Activated CD8-positive, alpha-beta memory T cell treated with anti-CD3 and anti-CD28 coated beads, Interleukin-2, amount 50 U/mL, for 4 hours (primary cell): ENCODE measurements at places on chromosomes 7 and 10.

DNA sequence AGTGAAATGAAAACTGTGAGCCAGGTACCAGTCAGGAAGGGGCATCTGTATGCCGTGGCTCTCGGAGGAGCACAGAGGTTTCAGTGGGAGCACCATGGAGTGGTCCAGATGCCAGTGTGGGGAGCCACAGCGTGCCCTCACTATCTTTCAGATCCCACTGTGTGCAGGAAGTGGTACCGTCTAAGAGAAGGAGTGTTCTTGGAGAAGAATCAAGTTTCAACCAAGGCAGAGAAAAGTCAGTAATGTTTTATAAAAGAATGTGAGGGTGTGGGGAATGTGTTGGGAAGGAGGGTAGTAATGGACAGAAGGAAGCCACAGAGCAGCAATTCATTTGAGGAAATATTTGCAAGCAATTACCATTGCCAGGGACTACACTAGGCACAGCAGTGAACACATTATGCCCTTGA lies 35.6 kb downstream of the PRKAR2B start:
- no peak for DNase-seq

- no peak for DNase-seq
Observed at GRCh38 chr7:158491094-158491493, 96.5 kb downstream of the PTPRN2 start.

DNA sequence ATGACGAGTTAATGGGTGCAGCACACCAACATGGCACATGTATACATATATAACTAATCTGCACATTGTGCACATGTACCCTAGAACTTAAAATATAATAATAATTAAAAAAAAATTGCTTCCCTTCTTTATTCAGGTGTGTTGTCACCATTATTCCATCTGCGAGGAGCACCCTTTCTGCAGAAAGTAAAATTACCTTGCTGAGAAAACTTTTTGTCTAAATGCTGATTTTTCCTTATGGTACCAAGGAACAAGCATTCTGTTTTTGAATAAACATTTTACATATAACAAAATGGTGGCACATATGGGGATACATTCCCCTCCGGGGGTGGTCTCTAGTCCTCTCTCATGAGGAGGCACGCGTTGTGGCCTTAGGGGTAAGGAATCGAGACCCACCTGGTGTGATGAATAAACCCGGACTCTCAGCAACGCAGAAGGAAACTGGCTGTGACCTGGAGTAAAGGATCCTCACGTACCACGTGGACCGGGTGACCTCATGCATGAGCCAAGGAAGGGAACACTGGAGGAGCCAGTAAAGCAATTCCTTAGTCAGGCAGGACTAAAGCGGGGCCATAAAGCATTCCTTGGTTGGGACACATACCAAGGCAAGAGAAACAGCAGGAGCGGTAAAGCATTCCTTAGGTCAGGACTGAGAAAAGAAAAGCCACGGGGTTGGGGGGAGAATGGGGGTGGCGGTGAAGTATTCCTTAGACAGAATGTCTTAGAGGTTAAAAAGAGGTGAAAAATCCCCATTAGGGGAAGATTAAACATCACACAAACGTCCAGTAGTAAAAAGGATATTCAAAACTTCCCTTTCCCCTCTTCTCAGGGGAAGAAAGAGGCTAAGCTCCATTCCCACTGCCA lies 20.8 kb upstream of the OPTN start:
- DNase-seq: no peak

DNA sequence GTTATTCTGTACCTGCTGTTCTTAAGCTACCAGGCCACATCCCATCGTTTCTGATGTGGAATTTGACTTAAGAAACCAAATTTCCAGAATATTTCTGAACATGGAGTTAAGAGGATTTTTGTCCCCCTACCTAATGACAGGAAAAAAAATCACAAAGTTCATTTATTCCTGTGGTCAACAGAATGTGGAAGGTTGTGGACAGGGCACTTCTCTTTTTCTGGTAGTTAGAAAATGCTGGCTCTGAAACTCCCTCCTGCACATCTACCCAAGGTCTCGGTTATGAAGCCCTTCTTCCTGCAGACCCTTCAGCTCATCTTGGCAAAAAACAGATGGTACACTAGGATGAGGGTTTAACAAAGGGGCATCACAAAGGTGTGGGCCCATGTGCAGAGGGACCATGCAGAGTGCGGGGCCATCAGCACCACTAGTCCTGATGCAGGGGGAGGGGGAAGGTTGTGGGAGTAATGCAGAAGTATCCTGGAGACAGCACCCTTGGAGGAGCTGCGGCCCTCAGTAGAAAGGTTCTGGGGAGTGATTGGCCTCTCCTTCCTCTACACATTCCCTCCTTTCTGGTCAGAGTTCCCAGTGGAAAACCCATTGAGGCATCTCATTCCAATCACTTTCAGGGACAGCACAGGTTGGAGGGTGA lies 9.8 kb downstream of the ALOX5 start:
- DNase-seq: no peak

DNA sequence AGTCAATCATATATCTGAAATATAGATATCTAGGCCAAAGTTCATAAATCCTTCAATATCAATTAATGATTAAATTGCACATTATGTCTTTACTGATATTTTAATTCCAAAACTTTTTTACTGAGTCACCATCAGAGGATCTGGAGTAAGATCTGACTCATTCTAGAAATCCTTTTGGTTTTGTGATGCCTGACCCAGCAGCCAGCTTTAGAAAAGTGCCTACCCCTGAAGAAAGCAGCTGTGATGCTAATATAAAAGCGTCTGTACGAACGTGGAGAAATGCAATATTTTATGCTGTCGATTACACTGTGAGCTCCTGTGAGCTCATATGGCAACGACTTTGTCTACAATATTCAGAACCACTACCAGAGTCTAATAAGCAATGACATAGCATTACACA lies 142.5 kb upstream of the LRRTM3 start:
- DNase-seq: no peak

- DNase-seq: no peak
Observed at GRCh38 chr7:74479961-74480829, 26.5 kb downstream of the GTF2IRD1 start.

- no peak for DNase-seq
Observed at GRCh38 chr7:142146124-142146523, 34.6 kb downstream of the MGAM2 start.

GRCh38 chr7:102096012-102096332 lies 190.7 kb upstream of the SH2B2 start:
- DNase-seq: no peak

DNA sequence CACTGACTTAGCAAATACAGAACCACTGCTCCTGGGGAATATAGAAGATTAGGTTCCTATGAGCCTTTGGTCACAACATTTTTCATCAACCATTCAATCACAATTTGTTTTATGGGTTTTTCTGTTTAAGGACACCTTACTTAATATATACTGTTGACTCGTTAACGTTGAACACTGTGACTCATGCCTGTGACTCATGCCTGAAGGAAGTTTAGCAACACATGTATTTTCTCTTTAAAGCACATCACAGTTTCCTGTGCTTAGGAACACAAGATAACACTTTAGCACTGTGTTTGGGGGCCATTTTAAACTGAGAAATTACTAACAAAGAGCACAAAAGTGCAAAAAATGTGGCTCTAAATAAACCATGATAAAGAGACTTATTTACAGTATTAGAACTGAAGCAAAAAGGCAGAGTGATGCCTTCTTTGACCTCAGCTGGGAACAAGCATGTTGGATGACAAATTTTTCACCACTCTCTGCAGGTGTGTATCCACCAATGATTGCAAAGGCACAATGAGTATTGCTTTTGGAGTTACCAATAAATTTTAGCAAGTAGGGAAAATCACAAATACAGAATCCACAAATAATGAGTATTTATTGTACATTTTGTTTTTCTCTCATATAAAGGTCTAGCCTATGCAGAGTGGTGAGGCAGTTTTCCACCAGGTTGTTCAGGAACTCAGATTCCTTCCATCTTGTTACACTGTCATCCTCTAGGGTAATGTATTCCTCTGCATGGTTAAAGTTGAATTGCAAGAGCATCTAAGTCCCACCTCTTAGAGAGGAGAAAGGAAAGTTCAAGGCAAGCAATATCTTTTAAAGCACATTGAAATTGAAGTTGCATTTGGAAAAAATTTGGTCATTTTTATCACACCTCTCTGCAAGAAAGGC lies 7.3 kb downstream of the FGFBP3 start:
- DNase-seq: peak; percentile 57

DNA sequence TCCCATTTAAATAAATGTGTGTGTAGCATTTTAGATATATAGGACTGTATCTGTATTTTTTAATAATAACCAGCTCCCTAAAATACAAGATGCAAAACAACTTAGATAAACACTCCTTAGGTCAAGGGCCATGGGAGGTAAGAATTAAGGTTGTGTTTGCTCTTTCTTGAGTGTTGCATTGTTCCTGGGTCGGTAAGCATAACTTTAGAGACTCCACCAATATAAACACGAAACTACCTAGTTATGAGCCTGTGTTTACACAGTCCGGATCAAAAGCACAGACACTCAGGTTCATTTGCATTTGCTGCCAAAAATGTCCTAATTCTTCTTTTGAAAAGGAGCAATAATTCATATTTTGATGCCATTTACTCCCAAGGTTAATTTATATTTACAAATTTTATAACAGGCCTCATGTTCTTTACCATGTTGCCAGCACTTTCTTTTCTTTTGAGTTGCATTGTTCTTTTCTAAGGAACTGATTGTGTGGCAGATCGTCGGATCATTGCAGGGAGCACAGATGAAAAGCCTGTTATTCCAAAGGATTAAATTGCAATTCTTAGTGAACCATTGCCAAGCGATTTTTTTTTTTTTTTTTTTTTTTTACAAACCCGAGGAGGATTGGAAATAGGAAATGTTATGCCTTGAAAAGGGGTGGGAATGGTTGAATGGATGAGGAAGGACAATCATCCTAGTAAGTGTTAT lies 45.8 kb upstream of the GLCCI1 start:
- DNase-seq: no peak

DNA sequence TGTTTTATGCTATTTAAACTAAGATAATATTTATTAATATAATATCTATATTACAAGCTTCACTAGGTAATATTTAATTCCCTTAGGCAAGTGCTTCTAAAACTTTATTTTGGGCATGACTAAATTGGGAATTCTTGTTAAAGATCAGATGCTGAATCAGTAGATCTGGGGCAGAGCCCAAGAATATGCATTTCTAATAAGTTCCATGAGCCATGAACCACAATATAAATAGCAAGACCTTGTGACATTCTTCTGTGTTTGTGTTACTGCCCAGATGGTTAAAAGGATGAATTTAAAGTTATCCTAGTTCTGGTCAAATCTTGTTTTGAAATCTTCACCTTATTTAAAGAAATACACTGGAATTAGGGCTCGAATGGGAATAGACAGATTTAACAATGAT lies 258.4 kb upstream of the CACNA2D1 start:
- DNase-seq: no peak

GRCh38 chr10:110967645-110968044 lies 48.2 kb downstream of the SHOC2 start:
- no peak for DNase-seq

- no peak for DNase-seq
Observed at GRCh38 chr10:84427903-84428650, 99.7 kb downstream of the CCSER2 start.

GRCh38 chr10:86371691-86372090 lies 5.1 kb upstream of the GRID1 start:
- no peak for DNase-seq

- DNase-seq: no peak
Observed at GRCh38 chr10:112262546-112262945, 20.7 kb upstream of the TECTB start.

DNA sequence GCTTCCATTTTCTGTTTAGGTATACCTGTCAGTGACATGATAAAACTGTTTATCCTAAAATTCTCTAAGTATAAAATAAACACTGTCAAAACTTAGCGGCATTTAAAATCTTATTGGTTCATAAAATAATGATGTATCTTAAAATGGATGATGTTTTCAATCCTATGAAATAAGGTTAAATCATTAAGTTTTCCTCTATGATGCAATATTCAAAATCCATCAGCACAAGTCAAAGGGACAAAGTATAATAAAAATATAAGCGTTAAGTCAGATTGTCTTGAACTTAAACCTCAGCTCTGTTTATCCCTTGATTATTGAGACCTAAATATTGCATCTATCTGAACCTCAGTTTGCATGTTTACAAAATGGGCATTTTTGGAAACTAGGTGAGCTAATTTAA lies 46.6 kb upstream of the NCAPG2 start:
- no peak for DNase-seq
